ENCODE measurements at places on chromosomes 3 and 15.

- DNase-seq = no peak
Observed at GRCh38 chr15:62781081-62781497, 261.5 kb upstream of the TPM1 start.

DNA sequence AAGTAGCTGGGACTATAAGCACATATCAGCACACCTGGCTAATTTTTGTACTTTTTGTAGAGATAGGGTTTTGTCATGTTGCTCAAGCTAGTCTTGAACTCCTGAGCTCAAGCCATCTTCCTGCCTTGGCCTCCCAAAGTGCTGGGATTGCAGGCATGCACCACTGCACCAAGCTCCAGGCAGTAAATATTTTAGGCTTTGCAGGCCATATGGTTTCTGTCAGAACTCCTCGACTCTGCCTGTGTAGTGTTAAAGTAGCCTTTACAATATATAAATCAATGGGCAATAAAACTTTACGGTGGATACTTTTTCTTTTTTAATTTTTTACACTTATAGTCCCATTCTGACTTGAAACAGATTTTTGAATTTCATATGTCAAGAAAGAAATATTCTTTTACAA lies 41.6 kb downstream of the DAG1 start:
- DNase-seq = no peak

DNA sequence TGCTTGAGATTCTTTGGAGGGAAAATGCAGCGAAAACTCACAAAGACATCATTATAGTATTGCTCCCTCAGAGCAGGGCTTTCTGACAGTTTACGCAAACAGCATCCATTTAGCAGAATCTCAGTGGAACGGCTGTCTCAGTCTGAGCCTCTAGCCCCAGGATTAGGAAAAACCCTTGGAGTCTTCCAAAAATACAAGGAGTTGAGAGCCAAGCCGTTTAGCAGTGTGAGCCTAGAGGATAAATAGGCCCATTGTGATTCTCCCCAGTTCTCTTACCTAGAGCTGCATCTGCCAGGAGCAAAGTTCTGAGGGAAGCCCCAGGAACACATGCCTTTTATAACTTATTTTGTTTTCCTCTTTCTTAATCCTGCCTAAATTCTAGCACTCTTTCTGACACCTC lies 359.6 kb downstream of the NTRK3 start:
- DNase-seq = no peak

- DNase-seq = no peak
Observed at GRCh38 chr15:64430000-64430735, 30.2 kb upstream of the ZNF609 start.

GRCh38 chr15:44325568-44325967 lies 37.0 kb downstream of the GOLM2 start:
- no peak for DNase-seq

All from stimulated activated CD4-positive, alpha-beta T cell treated with anti-CD3 and anti-CD28 coated beads, Interleukin-1b, Interleukin-23, amount 100 ng/mL, for 1 hour (primary cell).